CD4-positive, alpha-beta T cell treated with Interleukin-4 for 4 hours (primary cell): ENCODE measurements at places on chromosomes 11 and 22.

DNA sequence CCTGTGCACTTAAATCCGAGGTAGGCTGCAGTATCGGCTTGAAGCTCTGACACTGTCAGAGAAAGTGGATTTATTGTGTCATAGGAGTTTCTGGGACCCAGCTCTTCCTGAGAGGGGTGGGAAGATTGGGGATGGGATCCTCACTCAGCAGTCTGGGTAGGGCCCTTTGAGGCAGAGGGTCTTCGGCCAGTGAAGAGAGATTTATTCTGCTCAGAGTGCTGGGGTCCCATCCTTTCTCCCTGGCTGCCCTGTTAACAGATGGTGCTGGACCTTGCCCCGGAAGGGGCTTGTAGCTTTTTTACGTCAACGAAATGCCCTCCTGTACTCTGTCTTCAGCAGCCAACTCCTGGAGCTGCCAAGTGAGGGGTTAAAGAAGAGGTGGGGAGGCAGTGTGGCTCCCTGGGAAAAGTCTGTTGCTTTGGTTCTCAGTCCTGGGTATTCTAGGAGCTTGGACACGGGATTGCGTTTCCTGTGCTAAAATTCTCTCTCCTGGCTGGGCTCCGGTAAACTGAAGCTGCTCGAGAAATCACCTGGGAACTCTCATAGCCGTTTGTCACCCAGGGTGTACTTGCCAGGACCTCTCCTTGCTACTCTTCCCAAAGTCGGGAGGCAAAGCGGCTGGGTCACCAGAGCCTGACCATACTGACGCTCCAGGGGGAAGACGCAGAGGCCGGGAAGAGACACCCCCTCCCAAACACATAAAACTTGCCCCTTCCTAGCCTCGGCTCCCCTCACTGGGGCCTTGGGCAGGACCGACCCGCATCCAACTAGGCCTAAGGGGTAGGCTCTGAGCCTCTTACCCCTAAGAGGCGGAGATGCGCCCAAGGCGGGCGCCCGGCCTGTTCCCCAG, 806 bp upstream of the SMDT1 start:
- no peak for DNase-seq

DNA sequence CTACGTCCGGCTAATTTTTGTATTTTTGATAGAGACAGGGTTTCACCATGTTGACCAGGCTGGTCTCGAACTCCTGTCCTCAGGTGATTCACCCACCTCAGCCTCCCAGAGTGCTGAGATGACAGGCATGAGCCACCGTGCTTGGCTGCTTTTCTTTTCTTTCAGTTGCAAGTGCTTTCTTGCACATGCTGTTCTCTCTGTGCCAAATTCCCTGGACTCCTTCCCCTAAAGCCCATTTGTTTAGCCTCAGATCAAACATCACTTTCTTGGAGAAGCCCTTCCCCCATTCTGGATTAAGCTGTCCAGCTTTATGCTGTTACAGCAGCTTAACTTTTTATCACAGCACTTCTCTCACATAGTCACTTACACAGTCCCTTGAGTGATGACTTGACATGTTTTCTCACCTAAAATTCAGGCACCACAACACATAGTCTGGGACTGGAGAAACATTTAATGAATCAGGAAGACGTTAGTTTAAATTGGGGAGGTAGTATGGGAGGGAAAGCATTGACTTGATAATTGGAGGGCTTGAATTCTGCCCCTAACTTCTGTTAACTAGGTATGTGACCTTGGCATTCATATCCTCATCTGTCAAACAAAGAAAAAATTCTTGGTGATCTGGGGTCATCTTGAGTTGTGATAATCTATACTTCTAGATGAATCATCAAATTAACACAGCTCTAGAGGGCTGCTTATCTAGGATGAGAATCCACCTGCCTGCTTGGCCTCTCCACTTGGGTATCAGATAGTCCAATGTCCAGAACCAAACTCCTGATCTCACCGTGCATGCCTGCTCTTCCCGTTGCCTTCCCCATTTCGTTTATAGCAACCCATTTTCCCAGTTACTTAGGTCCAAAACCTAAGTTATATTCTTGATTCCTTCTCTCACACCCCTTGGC, 18.4 kb downstream of the ACO2 start:
- no peak for DNase-seq

GRCh38 chr11:12777208-12777874, 103.1 kb downstream of the TEAD1 start:
- no peak for DNase-seq

GRCh38 chr11:115920092-115920461, 415.9 kb upstream of the CADM1 start:
- no peak for DNase-seq

DNA sequence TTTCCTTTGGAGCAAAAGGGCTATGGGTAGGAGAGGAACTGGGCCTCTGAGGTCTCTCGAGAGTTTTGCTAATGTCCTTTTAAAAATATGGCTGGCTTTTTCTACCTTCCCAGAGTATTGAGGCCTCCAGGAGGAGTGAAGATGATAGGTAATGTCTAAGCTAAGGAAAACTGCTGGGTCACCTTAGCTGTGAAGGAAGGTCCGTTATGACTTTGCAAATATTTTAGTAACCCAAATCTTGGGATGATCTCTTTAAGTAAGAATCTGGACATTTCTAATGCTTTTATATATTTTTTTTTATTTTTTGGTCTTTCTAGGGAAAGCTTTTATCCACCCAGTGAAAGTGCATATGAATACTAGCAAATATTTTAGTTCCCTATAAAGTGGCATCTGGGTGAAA, 60.9 kb upstream of the SYN3 start:
- no peak for DNase-seq

DNA sequence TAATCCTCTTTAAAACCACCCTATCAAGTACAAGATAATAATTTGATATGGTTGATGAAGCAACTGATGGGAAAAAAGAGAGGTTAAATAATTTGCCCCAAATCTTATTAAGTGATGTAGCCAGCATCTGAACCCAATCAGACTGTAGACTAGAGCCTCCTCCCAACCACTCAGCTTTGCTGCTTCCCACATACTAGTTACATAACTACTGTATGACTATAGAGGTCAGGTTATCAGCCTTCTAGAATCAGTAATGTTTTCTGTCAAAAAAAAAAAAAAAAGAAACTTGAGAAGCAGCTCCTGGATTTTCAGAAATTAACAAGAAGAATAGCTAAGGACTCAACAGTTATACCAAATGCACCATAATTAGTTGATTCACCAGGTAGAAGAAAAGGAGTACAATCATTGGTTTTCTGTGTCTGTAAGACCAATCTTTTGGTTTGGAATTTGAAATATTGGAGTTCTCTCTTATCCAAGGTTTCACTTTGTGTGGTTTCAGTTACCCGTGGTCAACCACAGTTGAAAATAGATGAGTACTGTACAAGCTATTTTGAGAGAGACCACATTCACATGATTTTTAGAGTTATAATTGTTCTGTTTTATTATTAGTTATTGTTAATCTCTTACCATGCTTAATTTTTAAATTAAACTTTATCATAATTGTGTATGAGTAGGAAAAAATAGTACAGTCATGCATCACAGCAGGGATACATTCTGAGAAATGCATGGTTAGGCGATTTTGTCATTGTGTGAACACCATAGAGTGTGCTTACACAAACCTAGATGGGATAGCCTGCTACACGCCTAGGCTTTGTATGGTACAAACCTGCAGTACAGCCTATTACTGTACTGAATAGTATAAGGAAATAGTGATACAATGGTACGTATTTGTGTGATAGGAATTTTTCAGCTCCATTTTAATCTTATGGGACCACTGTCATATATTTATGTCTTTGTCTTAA, 72.2 kb downstream of the PDHX start:
- no peak for DNase-seq

DNA sequence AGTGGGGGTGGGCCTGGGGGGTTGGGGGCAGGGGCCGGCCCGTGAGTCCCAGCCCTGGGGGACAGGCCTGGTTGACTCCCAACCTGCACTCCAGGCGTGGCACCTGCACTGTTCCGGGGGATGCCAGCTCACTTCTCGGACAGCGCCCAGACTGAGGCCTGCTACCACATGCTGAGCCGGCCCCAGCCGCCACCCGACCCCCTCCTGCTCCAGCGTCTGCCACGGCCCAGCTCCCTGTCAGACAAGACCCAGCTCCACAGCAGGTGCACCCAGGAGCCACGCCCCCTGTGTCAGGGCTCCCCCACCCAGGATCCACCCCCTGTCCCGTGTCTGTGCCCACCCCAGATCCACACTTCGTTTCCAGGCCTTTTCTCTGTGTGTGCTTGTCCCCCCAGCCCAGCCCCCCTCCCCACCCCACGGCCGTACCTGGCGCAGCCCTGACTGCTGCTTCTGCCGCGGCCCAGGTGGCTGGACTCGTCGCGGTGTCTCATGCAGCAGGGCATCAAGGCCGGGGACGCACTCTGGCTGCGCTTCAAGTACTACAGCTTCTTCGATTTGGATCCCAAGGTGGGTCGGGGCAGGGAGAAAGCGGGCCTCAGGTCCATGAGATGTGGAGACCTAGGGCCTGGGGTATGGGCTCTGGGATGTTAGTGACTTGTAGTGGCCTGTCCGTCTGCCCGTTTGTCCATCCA, 4.8 kb downstream of the FERMT3 start:
- DNase-seq = no peak

DNA sequence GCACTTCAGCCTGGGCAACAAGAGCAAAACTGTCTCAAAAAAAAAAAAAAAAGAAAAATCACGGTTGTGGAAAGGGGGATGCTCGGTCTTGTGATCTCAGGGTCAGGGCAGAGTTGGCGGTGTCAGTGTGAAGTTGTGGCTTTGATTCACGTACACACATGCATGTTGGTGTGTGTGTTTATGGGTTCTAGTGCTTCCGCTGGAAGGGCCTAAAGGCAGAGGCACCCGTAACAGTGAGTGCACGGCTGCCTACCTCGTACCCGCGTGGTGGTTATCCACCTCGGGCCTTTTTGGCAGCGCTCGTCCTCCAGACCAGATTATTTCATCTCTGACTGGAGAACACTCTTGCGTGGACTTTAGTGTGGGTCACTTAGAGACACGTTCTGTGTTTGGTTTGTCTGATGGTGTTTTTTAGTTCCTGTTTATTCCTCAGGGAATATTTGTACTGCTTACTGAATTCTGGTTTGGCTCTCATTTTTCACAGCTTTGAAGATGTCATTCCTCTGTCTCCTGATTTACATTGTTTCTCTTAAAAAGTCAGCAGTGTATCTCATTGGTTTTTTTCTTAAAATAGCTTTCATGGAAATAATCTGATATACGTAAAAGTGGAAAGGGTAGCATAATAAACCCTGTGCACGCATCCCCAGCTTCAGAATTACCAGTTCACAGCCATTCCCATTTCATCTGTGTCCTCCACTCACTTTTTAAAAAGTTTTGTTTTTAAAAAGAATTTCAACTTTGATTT, 15.6 kb downstream of the ZBED4 start:
- no peak for DNase-seq

DNA sequence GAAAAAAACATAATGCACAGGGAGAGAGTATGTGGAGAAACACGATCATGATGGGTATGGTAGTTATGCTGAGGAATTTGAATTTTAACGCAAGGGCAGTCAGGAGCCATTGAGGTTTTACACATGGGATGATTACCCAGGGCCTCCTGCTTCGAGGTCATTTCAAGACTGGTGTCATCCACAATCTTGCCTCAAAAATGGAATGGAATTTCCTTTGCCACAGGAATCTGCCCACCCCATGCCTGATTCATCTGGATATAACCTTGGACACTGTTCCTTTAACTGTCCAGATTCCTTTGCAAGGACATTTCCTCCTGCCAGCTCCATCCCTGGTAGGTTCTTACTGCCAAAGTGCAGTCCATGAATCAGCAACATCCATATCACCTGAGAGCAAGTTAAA, 655.9 kb upstream of the TENM4 start:
- no peak for DNase-seq

- no peak for DNase-seq
Measured at GRCh38 chr22:45502215-45503049, at the start of gene FBLN1. Gene FBLN1 (plus strand): TSS chr22:45502883. CDS start chr22:45502986, 103 bp downstream.

DNA sequence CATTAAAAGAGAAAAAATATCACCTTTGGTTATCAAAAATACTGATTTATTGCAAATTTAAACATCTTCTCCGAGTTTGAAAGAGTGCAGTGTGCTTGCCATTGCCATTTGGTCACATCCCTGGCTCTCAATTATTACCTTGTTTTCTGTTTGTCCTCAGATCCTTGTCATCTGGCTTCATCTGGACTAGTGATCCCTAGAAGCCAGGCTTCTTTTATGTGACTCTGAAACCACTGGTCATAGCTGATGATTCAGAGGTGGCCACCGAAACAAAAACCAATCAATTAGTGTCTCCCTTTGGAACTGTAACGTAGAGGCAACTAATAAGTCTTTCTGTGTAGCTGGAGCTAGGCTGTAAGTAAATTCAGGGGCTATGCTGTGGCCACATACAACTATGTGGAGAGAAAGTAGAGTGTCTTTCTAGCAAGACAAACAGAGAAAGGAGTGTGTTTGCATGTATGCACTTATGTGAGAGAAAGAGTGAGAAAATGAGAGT, 237.9 kb downstream of the LUZP2 start:
- DNase-seq = no peak

- no peak for DNase-seq
Measured at GRCh38 chr11:19080579-19080993, 20.1 kb upstream of the MRGPRX2 start.

- no peak for DNase-seq
Measured at GRCh38 chr11:36162883-36163434, 126.3 kb downstream of the COMMD9 start.

DNA sequence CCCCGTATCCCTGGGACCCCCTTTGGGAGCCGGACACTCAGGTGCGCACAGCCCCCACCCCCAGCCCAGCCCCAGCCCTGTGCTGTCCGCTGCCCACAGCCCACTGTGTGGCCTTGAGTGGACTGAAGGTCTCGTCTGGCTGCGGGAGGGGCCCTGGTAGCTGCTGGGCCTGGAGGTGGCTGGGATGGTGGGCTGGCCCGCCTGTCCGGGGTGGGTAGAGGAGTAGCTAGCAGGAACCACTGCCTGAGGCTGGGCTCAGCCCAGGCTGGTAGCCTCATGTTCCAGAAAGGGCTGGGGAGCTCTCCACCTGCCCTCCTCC, 4.6 kb upstream of the MUC6 start:
- no peak for DNase-seq

DNA sequence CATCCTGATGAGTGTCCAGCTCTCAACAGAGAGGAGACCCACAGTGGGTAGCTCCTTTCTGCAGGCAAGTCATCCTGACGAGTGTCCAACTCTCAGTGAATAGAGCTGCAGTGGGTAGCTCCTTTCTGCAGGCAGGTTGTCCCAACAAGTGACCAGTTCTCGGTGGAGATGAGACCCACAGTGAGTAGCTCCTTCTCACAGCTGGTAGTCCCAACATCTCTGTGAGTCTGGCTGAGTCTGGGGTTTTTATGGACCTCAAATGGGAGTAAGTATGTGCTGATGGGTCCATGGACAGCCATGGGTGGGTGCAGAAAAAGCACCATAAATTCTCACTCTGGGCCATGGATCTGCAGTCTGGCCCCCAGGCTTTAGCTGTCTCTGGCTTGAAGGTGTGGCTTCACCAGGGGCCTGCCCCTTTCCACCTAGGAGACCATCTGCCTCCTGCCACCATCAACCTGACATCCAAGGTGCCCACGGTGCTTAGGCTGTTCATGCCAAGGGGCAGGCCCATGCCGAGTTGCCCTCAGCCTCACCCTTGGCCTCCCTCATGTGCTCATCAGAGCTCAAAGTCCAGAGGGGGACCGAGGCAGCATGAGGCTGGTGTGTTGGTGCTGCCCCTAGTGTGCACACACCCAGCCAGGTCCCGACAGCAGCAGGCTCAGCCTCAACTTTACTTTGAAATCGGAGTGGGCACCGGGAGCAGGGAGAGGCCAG, 15.3 kb downstream of the NPAT start:
- no peak for DNase-seq
